Sigmoid colon (tissue), 7 donors: ENCODE measurements at places on chromosomes 12 and 14. TPM values are rescaled to one million over a fixed set of nuclear protein-coding genes. Genes with fewer than 3 reads are reported as not detected.

- H3K4me3 ChIP-seq, result no peak overlapping the region
- no peaks in the 10 kb centered on the region for H3K36me3 ChIP-seq
- H3K27me3 ChIP-seq, result no peaks in the 10 kb centered on the region
- H3K27ac ChIP-seq, result no peak overlapping the region
- H3K4me1 ChIP-seq, result no peaks in the 10 kb centered on the region
These were observed 34.9 kb upstream of the JDP2 start for GRCh38 chr14:75392686-75393641.

MIP gene
- total RNA-seq, result not detected

RGS6 gene
- total RNA-seq, result 1.6 TPM

DNA sequence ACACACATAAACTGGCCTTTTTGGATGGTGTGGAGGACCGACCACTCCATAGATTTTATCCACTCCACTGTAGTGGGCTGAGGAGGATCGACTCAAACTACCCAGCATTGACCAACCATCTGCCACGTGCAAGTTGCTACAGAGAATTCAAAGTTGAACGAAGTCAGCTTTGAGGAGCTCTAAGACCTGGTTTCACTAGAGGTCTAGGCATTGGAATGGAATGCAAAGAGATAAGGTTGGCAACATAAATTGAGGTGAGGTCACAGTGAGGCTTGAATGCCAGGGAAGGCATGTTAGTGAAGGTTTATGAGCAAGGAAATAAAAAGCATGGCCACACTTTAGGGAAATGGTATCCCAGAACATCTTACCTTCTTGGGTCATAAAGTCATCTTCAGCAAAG, 14.5 kb downstream of the VWF start:
- no peaks in the 10 kb centered on the region for H3K36me3 ChIP-seq
- no peak overlapping the region for H3K27ac ChIP-seq
- no peak for DNase-seq
- H3K27me3 ChIP-seq, result no peaks in the 10 kb centered on the region

TAS2R7 gene
- not detected for total RNA-seq

- peak overlapping the region; percentile 79 for H3K27ac ChIP-seq
- peak overlapping the region; percentile 72 for H3K4me3 ChIP-seq
- peaks cover 9% of the 10 kb centered on the region for H3K4me1 ChIP-seq
- no peaks in the 10 kb centered on the region for H3K27me3 ChIP-seq
These were observed 494 bp downstream of the TMTC3 start for GRCh38 chr12:88142610-88142991.

DNA sequence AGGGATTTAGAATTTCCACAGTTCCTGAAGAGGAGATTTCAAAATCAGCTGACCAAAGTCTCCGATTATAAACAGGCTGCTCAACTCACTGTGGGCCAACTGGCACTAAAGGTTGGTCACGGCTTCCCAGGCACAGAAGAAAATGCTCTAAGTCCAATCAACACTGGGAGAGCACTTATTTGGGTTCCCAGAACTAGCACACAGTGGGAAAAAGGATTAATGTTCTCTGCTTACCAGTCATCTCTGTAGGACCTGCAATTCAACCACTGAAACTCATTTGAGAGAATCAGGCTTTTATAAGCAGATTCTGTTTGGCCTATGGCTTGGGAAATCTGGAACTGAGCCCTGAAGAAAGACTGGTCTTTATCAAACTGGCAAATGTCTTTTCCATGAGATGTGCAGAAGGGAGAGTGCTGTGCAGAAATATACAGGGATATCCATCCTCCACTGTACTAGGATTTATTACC, 49.4 kb downstream of the ABCC9 start:
- H3K36me3 ChIP-seq, result no peaks in the 10 kb centered on the region
- peak; percentile 93 for DNase-seq
- no peaks in the 10 kb centered on the region for H3K27me3 ChIP-seq
- no peak overlapping the region for H3K4me3 ChIP-seq
- H3K4me1 ChIP-seq, result peaks cover 43% of the 10 kb centered on the region

DNA sequence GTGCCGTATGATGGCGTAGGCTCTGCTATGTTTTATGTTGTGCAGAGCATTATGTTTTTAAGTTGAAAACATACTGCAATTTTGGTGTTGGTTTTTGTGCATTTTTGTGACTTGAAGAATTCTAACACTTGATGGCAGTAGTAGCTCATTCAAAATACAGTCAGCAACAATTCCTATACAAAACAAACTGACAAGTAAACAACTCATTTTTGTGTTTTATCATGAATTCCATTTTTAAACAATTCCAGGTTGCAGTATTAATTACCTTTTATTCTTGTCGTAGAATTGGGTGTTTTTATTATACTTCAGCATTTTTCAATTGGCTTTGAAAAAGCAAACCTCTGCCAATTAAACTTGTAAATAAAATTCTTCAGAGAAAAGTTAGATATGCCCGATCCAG, 4.1 kb upstream of the CCER1 start:
- H3K36me3 ChIP-seq, result no peaks in the 10 kb centered on the region
- no peak overlapping the region for H3K4me3 ChIP-seq
- H3K27me3 ChIP-seq, result no peaks in the 10 kb centered on the region
- H3K27ac ChIP-seq, result no peak overlapping the region

DNA sequence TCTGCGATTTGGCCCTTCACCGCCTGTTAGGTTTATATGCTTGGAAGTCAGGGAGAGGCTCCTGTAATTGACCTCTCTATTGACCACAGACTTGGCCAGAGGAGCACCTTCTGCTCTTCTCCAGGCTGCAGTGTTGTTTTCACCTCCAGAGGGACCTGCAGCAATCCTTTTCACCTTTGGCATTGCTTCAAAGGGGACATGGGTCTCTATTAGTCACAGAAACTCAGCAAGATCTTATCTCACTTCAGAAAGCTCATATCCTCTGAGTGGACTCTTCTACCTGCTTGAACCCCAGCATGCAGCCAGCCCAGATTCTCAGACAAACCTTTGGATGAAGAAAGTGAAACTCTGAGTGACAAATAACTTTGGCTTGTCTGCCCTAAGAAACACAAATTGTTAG, 339.3 kb downstream of the NRXN3 start:
- no peak overlapping the region for H3K27ac ChIP-seq
- H3K36me3 ChIP-seq, result no peaks in the 10 kb centered on the region
- no peak for DNase-seq

- DNase-seq, result no peak
- H3K4me1 ChIP-seq, result peaks cover 67% of the 10 kb centered on the region
- H3K4me3 ChIP-seq, result no peak overlapping the region
These were observed 58.4 kb downstream of the DCAF5 start for GRCh38 chr14:69094481-69094880.

DNA sequence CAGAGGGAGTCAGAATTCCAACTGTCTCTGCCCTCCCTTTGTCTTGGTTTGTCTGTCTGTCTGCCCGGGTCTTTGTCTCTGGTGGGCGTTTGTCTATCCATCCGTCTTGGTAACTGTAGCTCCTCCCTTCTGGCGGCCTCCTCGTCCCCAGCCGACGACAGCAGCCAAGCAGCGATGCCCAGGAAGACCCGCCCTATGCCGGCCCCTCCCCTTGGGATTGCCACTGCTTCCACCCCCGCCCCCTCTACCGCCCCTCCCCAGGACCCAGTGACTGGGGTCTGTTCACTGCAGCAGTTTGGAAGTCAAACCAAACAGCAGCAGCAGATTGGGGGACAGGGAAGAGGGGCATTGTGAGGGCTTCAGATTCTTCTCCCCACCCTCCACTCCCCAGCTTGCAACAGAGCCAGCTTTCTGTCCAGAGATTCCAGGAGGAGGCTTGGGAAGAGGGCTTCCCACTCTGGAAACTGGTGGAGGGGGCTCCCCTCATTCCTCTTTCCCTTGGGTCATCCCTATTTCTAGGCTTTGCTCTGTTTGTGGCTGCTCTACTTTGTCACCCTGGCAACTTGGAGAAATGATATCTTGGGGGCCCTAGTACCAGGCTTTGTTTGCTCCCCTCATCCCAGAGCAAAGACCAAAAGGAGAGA, 2.4 kb upstream of the RARG start:
- peak overlapping the region; percentile 81 for H3K27ac ChIP-seq
- no peaks in the 10 kb centered on the region for H3K27me3 ChIP-seq
- DNase-seq, result no peak

OR6C2 gene
- not detected for total RNA-seq

ADAM21 gene
- 0.27 TPM for total RNA-seq

DNA sequence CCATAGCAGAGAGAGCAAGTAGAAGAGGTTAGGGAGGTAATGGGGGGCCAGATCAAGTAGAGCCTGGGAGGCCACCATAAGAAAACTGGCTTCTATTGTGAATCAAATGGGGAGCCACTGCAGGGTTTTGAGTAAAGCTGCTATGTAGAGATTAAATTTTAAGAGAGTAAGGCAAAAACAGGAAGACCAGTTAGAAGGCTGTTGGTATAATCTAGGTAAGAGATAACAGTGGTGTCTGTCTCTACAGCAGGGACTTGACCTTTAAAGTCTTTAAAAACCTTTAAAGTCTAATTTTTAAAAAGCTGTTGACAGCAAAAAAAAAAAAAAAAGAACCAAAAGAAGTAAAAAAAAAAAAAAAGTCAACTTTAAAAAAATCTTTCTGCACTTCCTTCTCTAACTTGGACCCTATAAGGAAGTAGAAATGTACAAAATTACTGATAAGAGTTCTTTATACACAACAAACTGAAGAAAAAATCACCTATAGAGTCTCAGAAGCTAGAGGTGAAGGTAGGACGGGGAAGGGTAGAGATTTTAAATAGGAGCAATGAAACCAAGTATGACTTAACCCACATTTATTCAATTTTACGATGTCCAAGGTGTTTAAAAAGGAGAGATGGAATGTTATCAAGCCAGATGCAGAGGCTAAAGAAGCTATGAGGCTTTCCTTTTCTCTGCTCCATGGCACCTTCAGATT, 26.1 kb downstream of the SGPP1 start:
- H3K4me3 ChIP-seq, result no peak overlapping the region
- no peaks in the 10 kb centered on the region for H3K36me3 ChIP-seq
- no peaks in the 10 kb centered on the region for H3K4me1 ChIP-seq
- no peak for DNase-seq
- H3K27me3 ChIP-seq, result no peaks in the 10 kb centered on the region

DNAJC22 gene
- under 0.01 TPM for total RNA-seq

GRCh38 chr12:69779928-69780327, 41.3 kb downstream of the RAB3IP start:
- H3K27me3 ChIP-seq, result no peaks in the 10 kb centered on the region
- no peaks in the 10 kb centered on the region for H3K36me3 ChIP-seq
- DNase-seq, result no peak
- H3K4me1 ChIP-seq, result no peaks in the 10 kb centered on the region
- H3K27ac ChIP-seq, result no peak overlapping the region
- no peak overlapping the region for H3K4me3 ChIP-seq

- no peak for DNase-seq
- H3K27me3 ChIP-seq, result peaks cover 5% of the 10 kb centered on the region
- no peak overlapping the region for H3K4me3 ChIP-seq
- no peaks in the 10 kb centered on the region for H3K36me3 ChIP-seq
These were observed 150.6 kb upstream of the FUT8 start for GRCh38 chr14:65261946-65262345.

- no peaks in the 10 kb centered on the region for H3K27me3 ChIP-seq
- H3K4me1 ChIP-seq, result no peaks in the 10 kb centered on the region
- no peak overlapping the region for H3K27ac ChIP-seq
- H3K36me3 ChIP-seq, result peaks cover 68% of the 10 kb centered on the region
These were observed 8.4 kb upstream of the TC2N start for GRCh38 chr14:91875525-91876286.

KCNA5 gene
- 2.8 TPM for total RNA-seq
